ENCODE measurements at places on chromosomes 4 and X.

- DNase-seq = no peak
Measured at GRCh38 chr4:7847206-7847605, 92.5 kb downstream of the AFAP1 start.

GRCh38 chrX:135185795-135186443 is 14.7 kb upstream of the CT55 start:
- DNase-seq = no peak

DNA sequence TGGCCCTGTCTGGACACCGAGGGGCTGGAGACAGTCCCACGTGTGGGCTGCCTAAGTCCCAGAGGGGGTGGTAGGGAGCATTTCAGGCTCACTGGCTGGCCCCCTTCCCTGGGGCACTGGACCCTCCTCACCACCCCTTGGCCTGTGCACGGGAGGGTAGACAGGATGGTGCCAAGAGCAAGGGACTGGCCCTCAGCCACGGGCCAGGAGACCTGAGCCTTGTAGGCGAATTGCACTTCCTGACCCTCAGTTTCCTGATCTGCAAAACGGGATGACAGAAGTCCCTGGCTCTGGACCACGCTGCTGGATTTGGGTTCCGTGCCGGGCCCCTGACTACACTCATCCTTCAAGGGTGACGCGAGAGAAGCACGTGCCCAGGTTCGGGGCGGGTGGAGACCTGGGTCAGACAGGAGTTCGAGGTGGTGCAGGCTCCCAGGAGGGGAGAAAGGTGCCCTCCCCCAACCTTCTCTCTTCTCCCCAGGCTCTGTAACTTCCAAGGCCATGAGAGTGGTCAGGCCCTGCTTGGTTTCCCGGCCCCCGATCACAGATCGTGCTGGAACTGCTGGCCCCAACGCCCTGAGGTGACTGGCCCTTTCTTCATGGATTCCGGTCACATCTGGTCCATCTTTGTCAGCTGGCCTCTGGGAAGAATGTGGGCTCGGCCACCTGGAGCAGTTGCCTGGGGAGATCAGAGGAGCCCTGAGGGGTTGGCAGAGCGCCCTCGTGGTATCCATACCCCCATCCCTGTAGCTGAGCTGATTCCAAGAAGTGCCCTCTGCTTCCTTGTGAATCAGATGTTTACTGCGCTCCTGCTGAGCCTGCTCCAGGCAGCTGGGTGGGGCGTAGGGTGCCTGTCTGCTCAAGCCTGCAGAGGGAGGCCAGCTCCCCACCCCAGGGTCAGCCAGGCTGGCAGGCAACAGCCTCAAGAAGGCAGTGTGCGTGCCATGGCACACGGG is 3.3 kb downstream of the SH3BP2 start:
- DNase-seq = peak; percentile 30

DNA sequence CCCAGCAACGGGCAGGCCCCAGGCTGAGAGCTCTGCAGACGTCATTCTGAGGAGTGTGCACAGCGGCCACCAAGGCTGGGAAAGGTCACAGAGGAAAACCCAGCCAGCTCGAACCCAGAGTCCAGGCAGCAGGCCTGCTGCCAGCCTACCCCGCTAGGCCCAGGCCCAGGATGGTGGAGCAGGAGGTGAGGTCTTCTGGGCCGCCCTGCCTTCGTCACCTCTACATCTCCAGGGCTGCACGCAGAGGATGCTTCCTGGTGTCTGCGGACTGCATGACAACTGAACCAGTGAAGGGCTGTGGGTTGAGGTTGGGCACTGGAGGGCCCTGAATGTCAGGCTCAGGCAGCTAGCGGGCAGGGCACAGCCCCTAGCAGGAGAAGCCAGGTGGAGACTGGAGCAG is 5.8 kb upstream of the ADRA2C start:
- DNase-seq = no peak

DNA sequence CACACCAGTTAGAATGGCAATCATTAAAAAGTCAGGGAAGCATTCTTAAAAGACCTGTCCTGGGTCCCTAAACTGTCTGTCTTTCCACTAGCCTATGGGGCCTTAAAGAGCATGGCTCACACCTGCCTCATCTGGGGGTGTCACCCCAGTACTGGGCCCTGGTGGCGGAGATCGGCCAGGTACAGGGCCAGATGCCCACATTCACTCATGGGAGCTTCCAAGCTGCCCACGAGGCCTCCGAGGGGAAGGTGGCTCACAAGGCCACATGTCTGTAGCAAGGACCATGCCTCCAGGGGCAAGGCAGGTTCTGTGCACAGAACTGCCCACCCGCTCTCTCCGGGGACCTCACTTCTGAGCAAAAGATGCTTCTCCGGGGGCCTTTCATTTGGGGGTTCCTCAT is 55.5 kb upstream of the AFAP1 start:
- DNase-seq = no peak

DNA sequence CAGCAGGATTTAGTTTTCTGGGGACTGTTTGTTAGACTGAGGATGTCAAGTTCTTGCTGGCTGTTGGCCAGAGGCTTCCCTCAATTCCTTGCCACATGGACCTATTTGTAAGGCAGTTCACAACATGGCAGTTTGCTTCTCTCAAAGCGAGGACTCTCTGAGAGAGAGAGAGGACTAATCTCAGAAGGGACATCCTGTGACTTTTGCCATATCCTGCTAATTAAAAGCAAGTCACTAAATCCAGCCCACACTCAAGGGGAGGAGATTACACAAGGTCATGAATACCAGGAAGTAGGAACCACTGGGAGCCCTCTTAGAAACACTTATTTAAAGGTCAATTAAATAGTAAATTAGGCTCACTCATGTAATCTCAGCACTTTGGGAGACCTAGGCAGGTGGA is 38.2 kb downstream of the PPP1R2C start:
- DNase-seq = no peak

DNA sequence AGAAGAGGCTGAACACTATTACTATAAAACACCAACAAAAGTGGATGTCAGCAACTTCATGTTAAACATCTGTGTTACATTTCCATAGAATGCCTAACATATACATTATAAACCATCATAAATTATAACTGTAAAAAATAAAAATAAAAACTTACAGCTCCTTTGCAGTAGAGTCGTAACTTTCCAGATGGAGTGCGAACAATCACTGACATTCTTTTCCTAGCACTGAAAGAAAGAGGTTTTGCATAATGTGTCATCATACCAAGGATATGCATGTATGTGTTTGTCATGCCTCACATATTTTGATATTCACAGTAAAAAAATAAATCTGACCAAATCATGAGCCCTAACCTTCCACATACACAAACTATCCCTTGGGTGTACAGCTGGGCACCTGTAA is 113.1 kb downstream of the ATP8A1 start:
- DNase-seq = no peak
